ENCODE measurements at places on chromosomes 5 and 9.

DNA sequence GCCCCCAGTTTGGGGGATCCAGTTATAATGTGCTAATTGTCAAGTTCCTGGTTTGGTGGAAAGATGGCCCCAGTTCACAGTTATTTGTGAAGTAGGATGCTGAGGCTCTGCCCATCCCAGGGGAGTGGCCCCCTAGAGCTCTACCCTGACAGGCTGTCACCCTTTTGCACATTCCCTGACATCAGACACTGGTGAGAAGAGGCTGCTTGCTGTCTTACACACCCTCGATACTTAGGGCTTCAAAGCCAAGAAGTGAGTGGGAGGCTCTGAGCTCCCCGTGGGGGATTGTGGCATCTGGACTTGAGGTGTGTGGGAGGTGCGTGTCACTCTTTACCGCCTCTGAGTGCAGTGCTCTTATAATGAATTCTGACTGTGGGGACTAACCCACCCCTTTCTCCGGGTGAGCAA, 168.5 kb downstream of the DOCK2 start:
- DNase-seq: no peak

DNA sequence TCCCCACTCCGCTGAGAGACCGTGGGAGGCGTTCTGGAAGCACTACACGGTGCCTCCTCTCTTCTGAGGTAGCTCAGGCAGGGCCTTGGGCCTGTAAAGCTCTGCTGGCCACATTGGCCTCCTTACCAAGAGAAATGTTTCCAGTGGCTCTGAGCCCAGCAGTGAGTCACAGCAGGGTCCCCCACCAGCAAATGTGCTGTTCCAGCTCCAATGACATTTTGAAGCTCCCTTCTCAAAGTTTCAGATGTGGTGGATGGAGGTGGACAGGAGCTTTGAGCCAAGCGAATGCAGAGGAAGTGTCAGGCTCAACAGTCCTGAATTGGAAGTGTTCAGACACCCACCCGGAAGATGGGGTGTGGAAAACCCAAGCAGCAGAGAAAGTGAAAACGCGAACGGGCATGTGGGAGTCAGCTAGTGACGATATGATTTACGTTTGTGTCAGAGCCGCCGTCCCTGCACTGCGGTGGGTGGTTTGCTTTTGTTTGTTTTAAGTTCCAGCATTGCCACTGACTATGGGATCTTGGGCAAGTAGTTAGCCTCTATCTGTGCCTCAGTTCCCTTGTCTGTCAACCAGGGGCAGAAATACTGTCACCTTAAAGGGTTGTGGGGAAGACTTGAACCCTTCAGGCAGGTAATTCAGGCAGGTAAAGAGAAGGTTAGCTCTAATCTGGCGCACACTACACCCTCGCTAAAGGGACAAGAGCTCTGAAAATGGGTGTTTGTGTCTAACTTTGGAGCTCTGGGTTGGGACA, 38.2 kb downstream of the C5orf15 start:
- DNase-seq: peak; percentile 15

DNA sequence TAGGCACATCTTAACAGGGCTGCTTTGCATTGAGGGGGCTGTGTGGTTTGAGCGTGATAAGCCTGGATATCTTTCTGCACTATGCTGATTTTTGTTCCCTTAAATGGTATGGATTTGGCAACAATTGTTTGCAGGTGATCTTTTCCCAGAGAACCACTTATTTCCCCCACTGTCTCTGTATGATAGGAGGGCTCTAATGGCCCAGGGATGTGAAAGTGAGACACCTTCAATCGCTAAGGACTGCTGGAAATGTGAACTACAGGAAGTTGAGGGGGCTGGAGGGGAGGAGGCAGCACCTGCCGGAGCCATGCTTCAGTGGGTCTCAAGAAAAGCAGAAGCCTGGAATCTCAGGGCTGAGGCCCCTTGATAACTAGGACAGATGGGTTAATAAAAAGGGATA, 29.4 kb downstream of the SYK start:
- DNase-seq: no peak

GRCh38 chr9:121915304-121915625, 177.8 kb downstream of the TTLL11 start:
- DNase-seq: no peak

DNA sequence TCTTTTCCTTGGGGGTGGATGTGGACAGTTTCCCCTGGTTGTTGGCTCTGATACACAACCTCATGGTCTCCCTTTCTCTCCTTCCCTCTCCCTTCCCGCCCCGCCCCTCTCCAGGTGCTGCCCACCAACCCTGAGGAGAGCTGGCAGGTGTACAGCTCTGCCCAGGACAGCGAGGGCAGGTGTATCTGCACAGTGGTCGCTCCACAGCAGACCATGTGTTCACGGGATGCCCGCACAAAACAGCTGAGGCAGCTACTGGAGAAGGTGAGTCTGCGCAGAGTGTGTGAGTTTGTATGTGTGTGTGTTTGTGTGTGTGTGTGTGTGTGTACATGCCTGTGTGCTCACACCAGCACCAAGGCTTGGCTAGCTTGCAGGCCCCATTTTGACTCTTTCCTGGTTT, 2.6 kb downstream of the OLFM1 start:
- DNase-seq: no peak

DNA sequence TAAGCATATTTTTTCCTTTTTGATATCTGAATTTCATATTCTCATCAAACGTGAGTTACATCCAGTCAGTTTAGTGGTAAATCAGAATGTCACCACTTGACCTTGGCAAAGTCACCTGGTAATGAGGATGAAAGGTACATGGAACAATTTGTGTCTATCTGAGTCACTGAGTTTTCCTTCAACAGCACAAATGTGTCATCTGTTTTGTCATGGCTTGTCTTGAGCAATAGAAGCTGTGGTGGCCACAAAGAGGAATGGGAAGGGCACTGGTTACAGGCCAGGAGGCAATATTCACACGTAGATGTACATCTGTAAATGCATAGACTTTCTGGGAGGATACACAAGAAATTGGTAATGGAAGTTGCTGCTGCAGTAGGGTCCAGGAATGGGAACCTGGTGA, 8.4 kb upstream of the ZNF474 start:
- no peak for DNase-seq

GRCh38 chr9:98688710-98689495, 19.8 kb downstream of the GABBR2 start:
- no peak for DNase-seq

DNA sequence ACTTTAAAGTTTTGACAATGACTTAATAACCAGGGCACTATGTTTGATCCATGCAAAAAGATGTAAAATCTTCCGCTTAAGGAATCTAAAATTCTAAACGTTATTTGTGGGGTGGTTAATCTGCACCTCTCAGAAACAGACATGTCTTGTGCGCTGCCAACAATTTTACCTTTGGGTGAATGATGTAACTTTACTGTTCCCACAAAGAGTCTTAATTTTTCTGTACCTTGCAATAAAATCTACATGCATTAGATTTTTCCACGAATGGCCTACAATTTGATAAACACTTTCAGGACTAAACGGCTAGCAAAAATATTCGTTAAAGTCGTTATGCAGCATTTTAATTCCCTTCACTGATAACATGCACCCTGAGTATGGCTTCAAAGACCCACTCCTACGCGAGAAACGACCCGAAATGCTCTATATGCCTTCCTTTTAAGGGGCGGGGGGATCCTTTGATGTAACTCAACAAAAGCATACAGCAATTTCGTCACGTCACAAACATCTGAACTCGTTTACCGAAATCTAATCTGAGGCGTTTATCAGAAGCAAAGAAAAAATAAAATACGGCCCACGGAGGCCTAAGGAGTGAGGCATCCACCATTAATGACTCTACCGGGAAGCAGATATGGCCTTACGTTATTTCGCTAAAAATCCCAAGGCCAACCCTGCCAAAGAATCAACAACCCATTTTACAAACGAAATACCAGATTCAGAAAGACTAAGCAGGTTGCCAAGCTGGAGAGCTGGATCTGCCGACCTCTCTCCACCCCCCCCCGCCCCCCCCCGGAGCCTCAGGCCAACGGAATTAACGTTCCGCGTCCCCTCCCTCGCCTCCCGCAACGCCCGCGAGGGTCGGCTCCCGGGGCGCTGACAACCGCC, 621 bp downstream of the AK6 start:
- no peak for DNase-seq

- peak; percentile 4 for DNase-seq
Observed at GRCh38 chr5:8184455-8185063, 315.6 kb downstream of the MTRR start.
